ENCODE measurements at places on chromosomes 2 and 18.

DNA sequence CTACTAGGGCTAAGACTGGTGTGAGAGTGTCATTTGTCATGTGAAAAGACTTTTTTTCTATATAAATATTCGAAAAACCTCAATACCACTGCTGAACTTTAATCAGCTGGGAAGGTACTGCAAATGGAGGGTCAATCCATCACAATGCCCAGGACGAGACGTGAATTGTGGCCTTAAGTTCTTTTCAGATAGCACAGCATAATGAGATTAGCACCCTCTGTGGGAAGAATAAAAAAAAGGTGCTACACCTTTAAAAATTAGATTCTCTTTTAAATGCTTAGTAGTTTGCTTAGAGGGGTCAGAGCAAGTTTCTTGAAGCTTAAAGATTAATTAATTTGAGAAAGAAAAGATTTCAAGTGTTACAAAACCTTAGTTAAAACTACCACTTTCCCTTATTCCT lies 5.6 kb downstream of the LRRTM1 start:
- no peak overlapping the region for H3K4me3 ChIP-seq
- no peaks in the 10 kb centered on the region for H3K36me3 ChIP-seq
- H3K27ac ChIP-seq: no peak overlapping the region
- DNase-seq: no peak

- DNase-seq: no peak
- peaks cover 27% of the 10 kb centered on the region for H3K27me3 ChIP-seq
- peaks cover 5% of the 10 kb centered on the region for H3K4me1 ChIP-seq
Observed at GRCh38 chr2:170694316-170694715, 20.8 kb upstream of the SP5 start.

GRCh38 chr2:111701798-111702118 lies 182.2 kb downstream of the ANAPC1 start:
- DNase-seq: no peak
- H3K27ac ChIP-seq: no peak overlapping the region
- peaks cover 57% of the 10 kb centered on the region for H3K4me1 ChIP-seq
- no peak overlapping the region for H3K4me3 ChIP-seq

DNA sequence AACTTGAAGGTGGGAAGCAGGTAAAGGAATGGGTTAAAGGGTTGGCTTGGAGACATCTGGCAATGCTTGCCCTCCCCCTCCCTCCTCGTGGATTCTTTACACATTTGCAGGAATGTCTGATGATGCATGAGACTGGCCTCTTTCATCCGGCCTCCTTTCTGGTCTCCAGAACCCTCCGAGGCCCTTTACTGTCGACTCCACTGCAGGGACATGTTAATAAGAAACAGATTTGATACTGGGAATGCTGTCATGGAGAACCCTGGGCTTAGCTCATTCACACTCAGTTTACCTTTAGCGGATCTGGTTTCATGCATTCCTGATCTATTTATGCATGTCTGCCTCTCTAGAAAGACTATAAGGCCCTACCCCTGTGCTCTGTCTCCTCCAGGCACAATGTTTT lies 238.7 kb downstream of the TGIF1 start:
- no peaks in the 10 kb centered on the region for H3K27me3 ChIP-seq
- peak overlapping the region; percentile 84 for H3K27ac ChIP-seq
- peaks cover 36% of the 10 kb centered on the region for H3K4me1 ChIP-seq
- DNase-seq: no peak

- H3K4me3 ChIP-seq: no peak overlapping the region
- H3K36me3 ChIP-seq: no peaks in the 10 kb centered on the region
- no peak overlapping the region for H3K27ac ChIP-seq
Observed at GRCh38 chr2:143157418-143157817, 28.2 kb downstream of the ARHGAP15 start.

DNA sequence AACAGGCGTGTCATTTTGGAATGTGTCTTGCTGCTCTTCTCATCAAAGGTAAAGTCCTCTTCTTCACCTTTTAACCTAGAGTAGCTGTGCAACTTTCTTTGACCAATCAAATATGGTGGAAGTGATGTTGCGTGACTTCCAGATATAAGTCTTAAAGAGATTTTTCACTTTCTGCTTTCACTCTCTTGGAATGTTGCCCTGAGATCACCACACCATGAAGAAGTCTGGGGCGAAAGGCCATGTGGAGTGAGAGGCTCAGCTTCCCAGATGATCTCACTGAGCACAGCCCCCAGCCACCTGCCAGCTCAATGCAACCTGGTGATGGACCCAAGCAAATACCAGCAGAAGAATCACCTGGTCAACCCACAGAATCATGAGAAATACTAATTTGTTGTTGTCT lies 7.1 kb upstream of the GALNT3 start:
- no peak overlapping the region for H3K27ac ChIP-seq
- DNase-seq: no peak
- H3K36me3 ChIP-seq: peaks cover 4% of the 10 kb centered on the region
- no peaks in the 10 kb centered on the region for H3K27me3 ChIP-seq

DNA sequence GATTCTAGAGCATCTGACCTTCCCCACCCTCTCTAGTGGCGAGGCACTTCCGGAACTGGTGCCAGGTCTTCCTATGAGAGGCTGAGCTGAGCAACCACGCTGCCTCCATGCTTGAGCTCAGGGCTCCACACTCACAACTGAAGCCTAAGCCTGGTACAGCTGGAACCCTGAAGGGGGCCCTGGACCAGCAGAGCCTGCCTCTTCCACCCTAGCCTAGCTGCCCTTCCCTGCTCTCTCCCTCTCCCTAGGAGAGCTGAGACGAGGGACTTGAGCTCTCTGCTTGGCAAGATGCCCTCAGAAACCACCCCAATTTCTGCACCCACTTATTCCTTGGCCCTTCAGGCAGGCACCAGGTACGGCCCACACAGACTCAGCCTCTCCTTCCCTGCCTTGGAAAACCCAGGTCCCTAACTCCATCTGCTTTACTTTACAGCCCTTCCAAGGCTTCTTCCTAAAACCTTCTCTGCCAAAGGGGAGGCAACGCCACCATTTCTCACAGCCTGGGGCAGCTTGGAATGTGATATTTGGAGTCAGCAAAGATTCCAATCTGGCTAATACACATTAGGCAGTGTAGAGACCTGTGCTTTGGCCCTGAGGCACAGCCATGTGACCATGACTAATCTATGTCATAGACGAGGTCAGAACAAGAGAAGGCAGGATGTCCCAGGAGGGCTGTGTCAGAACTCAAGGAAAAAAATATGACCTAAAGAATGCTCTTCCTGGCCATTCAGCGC lies 18.8 kb downstream of the COX7A2L start:
- peaks cover 51% of the 10 kb centered on the region for H3K4me1 ChIP-seq
- peak overlapping the region; percentile 47 for H3K4me3 ChIP-seq
- no peaks in the 10 kb centered on the region for H3K27me3 ChIP-seq
- H3K36me3 ChIP-seq: peaks cover 27% of the 10 kb centered on the region
- H3K27ac ChIP-seq: peak overlapping the region; percentile 98

DNA sequence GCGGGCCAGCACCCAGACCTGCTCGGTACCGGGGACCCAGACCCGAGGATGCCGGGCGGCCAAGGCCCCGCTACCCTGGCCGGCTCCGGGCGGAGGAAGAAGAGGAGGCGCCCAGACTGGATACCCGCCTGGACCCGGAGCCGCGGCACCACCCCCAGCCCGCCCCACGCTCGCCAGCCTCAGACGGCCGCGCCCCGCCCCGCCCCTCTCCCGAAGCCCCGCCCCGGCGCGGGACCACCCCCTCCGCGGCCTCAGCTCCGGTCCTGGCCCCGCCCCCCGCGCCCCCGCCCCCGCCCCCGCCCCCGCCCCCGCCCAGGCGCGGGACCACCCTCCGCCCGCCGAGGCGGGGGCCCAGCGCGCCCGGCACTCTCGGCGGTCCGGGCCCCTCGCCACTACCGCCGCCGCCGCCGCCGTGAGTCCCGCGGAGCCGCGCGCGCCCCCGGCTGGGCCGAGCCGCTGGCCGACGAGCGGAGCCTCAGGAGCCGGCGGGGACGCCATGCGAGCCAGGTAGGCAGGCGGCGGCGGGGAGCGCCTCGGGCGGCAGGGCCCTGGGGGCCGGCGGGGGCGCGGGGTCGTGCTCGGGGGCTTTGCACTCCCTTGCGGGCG lies at the start of gene SH3BP4:
Gene SH3BP4, plus strand, starts transcription at position 354 of the 606 bp plus-strand sequence. CDS start 82,986 bp downstream, outside the sequence.
- peak within 1 kb of the TSS; percentile 99 for H3K27ac ChIP-seq
- H3K36me3 ChIP-seq: no peaks in the 10 kb centered on the region
- H3K4me1 ChIP-seq: peaks cover 64% of the 10 kb centered on the region
- peak within 1 kb of the TSS; percentile 84 for H3K4me3 ChIP-seq

DNA sequence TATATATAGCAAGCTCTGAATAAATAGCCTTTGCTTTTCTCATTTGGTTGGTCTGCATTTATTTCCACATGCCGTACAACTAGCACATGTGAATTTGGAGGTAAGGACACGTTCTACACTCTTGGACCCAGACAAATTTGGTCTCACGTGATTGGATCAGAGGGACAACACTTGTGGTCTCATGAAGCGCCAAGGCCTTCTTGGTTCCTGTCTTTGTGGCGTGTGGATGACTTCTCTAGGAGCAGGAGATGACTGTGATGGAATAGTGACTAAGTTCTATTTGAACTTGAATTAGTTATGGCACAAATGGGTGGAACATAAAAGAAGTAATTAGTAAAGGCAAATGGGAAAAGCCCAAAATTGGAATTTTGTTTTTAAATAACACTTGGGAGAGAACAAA lies 206.9 kb downstream of the BCL2 start:
- H3K4me1 ChIP-seq: peaks cover 20% of the 10 kb centered on the region
- H3K27me3 ChIP-seq: peaks cover 12% of the 10 kb centered on the region
- no peak for DNase-seq
- no peaks in the 10 kb centered on the region for H3K36me3 ChIP-seq
- no peak overlapping the region for H3K27ac ChIP-seq
- no peak overlapping the region for H3K4me3 ChIP-seq

DNA sequence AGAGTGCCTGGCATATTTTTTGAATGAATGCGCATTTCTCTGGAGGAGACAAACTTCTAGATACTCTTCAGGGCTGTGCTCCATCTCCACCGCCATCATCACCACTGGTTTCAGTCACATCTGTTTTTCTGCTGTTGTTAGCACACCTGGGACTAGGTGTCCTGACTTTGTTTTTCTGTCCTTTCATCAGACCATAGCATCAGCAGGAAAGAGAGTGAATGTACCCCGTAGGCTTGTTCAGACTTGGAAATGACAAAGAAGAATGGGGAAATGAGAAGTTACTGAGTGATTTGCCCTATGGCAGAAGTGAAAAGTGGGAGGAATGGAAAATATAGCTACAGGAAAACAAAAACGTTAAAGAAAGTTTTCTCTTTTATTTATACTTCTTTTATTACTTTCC lies 965.2 kb upstream of the FANCL start:
- H3K4me1 ChIP-seq: no peaks in the 10 kb centered on the region
- no peaks in the 10 kb centered on the region for H3K36me3 ChIP-seq
- no peak overlapping the region for H3K27ac ChIP-seq
- no peak for DNase-seq
- H3K4me3 ChIP-seq: no peak overlapping the region

DNA sequence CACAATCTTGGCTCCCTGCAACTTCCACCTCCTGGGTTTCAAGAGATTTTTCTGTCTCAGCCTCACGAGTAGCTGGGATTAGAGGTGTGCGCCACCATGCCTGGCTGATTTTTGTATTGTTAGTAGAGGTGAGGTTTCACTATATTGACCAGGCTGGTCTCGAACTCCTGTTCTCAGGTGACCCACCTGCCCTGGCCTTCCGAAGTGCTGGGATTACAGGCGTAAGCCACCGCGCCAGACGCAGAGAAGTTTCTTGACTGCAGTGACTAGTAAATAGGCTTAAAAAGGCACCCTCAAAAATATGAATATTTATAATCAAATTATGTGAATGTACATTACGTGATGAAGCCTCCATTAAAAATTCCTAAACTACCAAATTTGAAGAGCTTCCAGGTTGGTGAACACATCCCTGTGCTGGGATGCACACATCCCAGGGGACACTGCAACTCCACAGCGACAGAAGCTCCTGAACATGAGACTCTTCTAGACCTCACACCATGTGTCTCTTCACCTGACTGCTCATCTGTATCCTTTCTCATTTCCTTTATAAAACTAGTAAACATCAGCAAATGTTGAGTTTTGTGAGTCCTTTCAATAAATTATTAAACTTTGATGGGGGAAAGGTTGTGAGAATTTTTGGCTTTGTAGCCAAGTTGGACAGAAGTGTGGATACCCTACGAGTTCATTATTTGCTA lies 203.3 kb upstream of the SPOPL start:
- peak; percentile 60 for DNase-seq
- no peaks in the 10 kb centered on the region for H3K27me3 ChIP-seq

- DNase-seq: no peak
- no peaks in the 10 kb centered on the region for H3K27me3 ChIP-seq
- peak overlapping the region; percentile 33 for H3K4me3 ChIP-seq
- peak overlapping the region; percentile 95 for H3K27ac ChIP-seq
- no peaks in the 10 kb centered on the region for H3K36me3 ChIP-seq
Observed at GRCh38 chr2:150495993-150496627, 8.6 kb upstream of the RND3 start.

- peaks cover 15% of the 10 kb centered on the region for H3K4me1 ChIP-seq
- no peak for DNase-seq
- peak overlapping the region; percentile 6 for H3K4me3 ChIP-seq
- H3K27me3 ChIP-seq: peaks cover 21% of the 10 kb centered on the region
- H3K27ac ChIP-seq: peak overlapping the region; percentile 57
- H3K36me3 ChIP-seq: no peaks in the 10 kb centered on the region
Observed at GRCh38 chr18:8496186-8496585, 113.1 kb upstream of the RAB12 start.

DNA sequence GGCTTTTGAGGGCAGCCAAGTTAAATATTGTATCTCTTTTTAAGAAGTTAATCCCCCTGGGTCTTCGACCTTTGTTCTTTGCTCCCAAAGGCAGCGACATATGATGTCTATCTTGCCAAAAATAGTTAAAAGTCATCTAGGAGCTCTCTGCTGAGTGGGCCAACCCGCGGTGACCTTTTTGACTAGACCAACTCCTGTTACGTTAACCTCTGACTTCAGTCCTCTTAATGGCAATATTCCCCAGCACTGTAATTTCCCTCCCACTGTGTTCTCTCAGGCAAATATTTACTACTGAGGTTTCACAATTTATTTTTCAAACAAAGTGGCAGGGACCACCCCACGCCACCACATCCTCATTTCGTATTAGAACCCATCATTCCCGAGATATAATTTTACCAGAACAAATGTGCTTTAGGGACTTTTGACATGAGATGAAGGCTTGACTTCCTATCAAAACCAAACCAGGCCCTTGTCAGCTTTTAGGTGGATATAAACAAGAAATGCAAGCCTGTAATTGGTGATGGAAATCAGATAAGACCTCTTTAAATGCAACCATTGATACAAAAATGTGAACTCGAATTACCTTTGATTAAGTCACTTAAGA lies 764.7 kb downstream of the SATB2 start:
- H3K4me1 ChIP-seq: no peaks in the 10 kb centered on the region
- peaks cover 11% of the 10 kb centered on the region for H3K27me3 ChIP-seq
- no peak overlapping the region for H3K4me3 ChIP-seq
- DNase-seq: no peak
- H3K27ac ChIP-seq: no peak overlapping the region

DNA sequence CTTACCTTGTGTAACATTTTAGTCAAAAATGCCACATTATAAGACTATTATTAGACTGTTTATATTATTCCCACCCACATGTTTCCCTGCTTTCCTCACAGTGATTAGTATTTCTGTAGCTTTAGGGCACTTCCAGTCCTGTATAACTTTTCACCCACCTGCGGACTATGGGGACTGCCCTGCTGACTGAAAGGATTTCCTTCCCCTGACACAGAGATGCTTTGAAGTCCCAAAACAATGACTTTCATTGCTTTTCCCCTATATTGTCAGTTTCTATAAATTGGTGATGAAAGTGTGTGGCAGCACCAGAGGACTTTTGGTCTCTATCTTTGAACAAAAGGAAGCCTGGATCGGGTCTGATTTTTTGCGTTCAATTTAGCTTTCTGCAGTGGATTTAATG lies 59.0 kb upstream of the OTX1 start:
- H3K27me3 ChIP-seq: no peaks in the 10 kb centered on the region
- no peaks in the 10 kb centered on the region for H3K4me1 ChIP-seq
- peaks cover 3% of the 10 kb centered on the region for H3K36me3 ChIP-seq
- no peak overlapping the region for H3K4me3 ChIP-seq
- no peak for DNase-seq

- peaks cover 2% of the 10 kb centered on the region for H3K27me3 ChIP-seq
- DNase-seq: no peak
Observed at GRCh38 chr2:47636596-47637264, 146.2 kb upstream of the MSH6 start.

All from chondrocyte (in vitro differentiated cells).